ENCODE measurements at places on chromosomes 11 and 22.
A peak's percentile ranks its signal among the peaks of the same experiment; 100 is the strongest.

- DNase-seq, result no peak
These were observed 11.7 kb upstream of the TPCN2 start for GRCh38 chr11:69037074-69037473.

DNA sequence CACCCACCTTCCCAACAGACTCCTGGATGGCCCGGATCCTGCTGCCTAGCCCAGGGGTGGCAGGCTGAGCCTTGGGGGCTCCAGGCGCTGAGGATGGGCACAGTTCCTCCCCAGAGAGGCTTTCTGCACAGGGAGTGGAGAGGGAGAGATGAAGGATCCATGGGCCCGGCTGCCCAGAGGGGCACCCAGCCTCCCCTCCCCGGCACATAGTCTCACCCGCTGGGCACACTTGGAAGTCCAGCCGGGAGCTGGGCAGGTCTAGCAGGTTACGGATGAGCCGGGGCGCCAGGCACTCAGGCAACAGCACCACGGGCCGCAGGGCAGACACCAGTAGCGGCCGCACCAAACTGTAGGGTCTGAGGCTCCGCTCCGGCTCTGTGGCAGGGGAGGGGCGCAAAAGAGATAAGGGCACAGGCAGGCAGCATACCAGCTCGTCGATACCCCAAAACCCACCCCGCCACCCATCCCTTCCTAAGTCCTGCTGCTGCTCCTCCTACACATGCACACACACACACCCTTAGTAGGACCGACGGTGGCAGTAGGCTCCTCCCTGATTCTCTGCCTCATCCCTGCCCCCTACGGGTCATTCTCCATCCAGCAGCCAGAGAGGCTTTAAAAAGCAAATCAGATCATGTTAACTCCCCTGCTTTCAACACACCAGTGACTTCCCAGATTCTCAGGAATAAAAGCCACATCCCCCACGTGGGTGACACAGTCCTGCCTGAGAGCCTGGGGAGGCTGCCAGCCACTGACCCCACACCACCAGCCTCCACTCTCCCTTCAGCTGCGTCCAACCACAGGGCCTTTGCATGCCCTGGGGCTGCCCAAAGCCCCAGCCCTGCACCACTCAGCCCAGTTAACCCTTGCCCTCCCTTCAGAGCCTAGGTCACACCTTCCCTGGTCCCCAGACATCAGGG lies 6.5 kb upstream of the MFNG start:
- DNase-seq, result peak; percentile 35

DNA sequence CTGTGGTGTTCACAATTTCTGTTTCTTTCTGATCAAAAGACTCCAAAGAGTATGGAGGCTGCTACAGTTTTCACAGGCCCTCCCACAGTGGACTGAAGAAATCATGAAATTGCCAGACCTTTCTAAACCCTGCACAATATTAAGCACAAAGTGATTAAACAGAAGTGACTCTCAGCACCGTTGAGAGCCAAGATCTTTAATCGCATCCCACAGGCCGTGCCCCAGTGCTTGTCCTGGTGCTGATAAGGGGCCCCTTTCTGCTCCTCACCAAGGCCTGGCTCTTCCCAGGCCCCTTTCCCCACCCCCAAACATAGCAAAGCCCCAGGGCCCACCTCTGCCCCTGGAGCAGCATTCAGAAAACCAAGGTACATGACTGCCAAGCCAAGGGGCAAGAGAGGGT lies 57.4 kb upstream of the BMAL1 start:
- no peak for DNase-seq

DNA sequence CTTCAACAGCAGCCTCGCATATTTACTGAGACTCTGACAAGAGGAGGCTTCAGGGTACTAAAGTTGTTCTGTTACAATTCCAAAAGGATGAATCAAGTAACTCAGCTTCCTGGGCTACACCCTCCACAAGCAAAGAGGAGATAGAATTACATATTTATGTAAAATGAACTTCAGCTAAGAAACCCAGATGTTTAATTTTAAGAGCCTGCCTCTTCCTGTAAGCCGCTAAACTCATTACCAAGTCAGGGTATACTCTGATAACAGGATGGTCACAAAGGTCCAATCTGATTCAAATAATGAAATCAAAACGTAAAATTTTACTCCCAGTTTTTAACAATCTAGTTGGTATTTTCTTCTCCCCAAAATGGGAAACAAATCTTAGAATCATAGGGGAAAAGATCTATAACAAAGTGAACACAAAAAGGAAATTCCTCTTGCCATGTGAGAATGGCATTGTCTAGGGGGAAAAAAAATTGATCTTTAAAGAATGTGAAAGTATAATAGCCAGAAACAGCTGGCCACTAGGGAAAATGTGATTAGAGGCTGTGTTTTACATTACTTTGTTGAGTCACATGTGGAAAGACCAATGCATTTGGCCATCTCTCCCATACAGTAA lies 30.9 kb downstream of the CHEK2 start:
- DNase-seq, result no peak

DNA sequence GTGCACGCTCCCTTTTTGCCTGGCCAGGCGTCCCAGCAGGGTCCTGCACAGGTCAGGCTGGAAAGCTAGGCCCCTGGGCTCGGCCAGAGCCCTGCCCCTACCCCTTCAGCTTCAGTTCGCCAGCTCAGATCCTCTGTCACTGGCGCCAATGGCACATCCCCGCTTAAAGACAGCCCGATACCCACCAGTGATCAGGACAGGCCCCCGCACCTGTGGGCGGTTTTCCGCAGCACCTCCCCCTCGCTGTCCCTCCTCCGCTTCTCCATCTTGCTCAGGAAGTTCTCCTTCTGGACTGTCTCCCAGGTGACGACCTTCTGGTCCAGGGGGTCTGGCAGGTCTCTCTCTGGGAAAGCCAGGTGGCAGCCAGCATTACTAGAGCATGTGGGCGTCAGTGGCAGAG lies 5.9 kb downstream of the TSSC4 start:
- DNase-seq, result no peak

- DNase-seq, result no peak
These were observed 279.8 kb downstream of the TBC1D22A start for GRCh38 chr22:47042116-47042825.

GRCh38 chr11:131633921-131634715 lies 263.7 kb downstream of the NTM start:
- no peak for DNase-seq

DNA sequence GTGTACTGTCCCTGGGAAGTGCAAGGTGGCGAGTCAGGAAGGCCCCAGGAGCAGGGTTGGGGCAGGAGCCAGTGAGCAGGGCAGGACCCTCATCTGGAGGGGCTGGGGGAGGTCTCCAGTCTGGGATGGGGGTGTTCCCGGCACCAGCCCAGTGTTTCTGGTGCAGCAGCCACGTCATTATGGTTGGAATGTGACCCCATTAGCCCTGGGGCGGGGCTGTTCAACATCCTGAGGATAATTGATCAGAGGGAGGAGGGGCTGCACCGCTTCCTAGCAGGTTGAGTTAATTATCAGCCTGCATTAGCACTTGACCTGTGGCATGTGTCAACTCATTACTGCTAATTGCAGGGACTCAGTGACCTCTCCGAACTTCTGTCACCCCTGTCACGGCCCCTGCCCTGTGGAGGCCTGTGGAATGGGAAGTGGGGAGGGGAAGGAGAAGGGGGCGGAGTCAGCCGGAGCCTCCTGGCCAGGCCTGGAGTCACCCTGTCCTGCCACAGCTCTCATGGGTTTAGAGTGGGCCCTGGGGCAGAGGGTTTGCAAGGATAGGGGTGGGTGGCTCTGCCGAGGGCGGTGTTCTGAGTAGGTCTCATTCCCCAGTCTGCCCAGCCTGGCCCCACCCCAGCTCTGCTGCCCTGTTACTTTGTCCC lies 52.8 kb upstream of the CCDC188 start:
- DNase-seq, result no peak

GRCh38 chr11:113926273-113927197 lies 21.9 kb downstream of the HTR3B start:
- DNase-seq, result no peak

- DNase-seq, result no peak
These were observed 556.3 kb upstream of the ANO5 start for GRCh38 chr11:21636561-21636960.

GRCh38 chr22:29083933-29084591 lies 11.2 kb downstream of the KREMEN1 start:
- no peak for DNase-seq

- no peak for DNase-seq
These were observed 759 bp downstream of the AP2A2 start for GRCh38 chr11:926341-926916.

DNA sequence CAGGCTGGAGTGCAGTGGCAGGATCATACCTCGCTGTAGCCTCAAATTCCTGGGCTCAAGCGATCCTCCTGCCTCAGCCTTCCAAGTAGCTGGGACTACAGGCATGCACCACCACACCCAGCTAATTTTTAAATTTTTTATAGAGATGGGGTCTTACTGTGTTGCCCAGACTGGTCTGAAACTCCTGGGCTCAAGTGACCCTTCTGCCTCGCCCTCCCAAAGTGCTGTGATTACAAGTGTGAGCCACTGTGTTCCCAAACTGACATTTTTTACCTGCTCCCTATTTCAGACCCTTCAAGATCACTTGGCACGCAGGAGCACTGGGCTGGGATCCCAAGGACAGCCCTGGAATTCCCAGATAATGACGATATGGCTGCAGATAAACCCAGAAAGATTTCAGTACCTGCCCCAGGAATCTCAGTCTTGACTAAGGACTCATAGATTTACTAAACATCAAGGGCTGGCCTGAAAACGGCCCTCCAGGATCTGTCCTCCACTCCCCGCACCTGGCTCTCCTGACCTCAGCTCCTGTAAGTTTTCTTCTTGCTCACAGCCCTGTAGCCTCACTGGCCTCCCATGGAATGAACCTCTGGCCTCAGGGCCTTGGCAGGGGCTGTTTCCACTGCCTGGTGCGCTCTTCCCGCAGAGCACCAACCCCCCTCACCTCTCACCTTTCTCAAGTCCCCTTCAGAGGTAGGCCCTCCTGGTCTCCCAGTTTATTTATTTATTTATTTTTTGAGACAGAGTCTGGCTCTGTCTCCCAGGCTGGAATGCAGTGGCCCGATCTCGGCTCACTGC lies 3.6 kb upstream of the CSNK1E start:
- DNase-seq, result no peak

DNA sequence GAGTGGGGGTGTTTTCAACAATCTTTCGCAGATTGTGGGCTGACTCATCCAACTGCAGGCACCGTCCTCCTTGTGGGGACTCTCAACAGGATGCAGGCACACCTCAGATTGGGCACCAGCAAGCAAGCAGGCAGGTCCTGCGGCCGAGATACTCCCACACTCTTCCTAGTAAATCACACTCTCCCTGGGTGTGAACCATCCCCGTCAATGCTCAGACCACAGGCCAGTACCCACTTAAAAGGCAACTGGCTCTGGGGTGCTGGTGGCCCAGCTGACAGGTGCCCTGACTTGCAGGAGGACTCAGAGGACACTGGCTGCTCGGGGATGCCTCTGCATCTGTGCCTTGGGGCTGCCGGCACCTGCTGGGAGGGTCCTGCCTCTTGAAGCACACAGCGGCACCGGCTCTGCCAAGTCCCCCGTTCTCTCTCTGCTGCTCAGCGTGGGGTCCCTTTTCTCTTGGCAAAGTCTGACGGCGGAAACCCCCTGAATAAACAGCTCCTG lies 282.5 kb downstream of the CTTN start:
- DNase-seq, result no peak

- no peak for DNase-seq
These were observed 4.7 kb downstream of the YDJC start for GRCh38 chr22:21624880-21625791.

GRCh38 chr22:38505541-38506117 lies 482 bp downstream of the DDX17 start:
- DNase-seq, result peak; percentile 58

DNA sequence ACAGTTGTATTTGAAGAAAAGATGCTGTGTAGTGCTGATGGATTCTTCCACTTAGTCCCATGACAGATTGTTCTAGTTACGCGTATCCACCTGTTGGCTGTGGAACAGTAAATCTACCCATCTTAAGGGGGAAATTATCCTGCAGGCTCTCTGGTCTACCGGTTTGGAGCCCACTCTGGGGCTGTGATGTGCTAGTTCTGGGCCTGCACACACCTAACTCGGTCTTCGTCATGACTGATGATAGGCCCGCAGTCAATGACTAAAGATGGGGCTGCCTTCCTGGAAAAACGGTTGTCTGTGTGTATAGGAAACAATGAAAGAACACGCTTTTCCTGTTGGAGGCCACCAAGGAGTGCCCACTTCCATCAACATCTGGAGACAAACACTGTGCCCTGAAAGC lies 6.2 kb upstream of the RBM4B start:
- no peak for DNase-seq

GRCh38 chr11:10076458-10077141 lies 217.4 kb downstream of the SBF2 start:
- no peak for DNase-seq

- no peak for DNase-seq
These were observed 19.7 kb downstream of the PARVG start for GRCh38 chr22:44200451-44200850.

- DNase-seq, result no peak
These were observed 446.6 kb downstream of the TBC1D22A start for GRCh38 chr22:47209040-47209514.

GRCh38 chr11:86210898-86211297 lies 33.7 kb upstream of the EED start:
- DNase-seq, result no peak

- no peak for DNase-seq
These were observed 88.9 kb downstream of the KCNQ1 start for GRCh38 chr11:2533587-2534133.

GRCh38 chr11:111312076-111312475 lies 13.7 kb downstream of the POU2AF3 start:
- no peak for DNase-seq

- DNase-seq, result peak; percentile 58
These were observed at the start of gene SHISA8 for GRCh38 chr22:41915035-41915785. Gene SHISA8, minus strand, starts transcription at chr22:41915074. Its CDS starts 407 bp downstream, at chr22:41914667.

DNA sequence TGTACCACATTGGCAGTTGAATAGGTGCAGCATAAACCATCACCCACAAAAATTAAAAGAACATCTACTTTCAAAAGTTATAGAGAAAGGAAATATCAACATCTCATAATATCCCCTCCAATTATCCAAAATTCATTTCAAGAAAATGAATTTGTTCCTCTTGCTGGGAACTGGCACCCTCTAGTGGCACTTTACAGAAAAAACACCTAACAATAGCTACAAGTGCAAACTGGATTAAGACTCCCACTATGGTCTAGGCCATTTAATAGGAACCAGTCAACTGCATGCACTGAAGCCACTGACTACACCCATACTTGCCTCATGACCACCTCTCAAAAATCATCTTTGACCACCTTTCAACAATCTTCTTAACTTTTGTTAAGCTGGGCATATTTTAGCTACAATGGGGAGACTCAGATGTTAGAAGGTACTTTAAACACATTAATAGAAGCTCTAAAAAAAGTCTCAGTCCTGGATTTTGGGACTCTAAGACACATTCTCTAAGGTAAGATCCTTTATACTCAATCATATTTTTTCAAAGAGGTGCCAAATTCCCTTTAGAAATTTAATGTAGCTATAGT lies 17.3 kb downstream of the TRAF6 start:
- DNase-seq, result no peak

- DNase-seq, result no peak
These were observed 28.9 kb upstream of the CARD18 start for GRCh38 chr11:105168457-105168856.

DNA sequence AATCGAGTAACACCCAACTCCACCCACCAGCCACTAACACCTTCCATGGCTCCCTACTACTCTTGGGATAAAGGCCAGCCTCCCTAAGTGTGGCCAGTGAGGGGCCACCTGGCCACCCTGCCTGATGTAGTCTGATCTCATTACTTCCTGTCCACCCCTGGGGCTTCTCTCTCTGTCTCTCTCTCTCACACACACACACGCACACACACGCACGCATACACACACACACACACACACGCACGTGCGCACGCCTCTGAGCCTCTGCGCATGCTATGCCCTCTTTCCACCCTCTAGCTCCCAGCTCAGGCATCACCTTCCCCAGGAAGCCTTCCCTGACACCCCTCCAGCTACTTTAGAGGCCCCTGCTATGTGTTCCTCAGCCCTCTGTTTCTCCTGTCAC lies 3.9 kb downstream of the MFNG start:
- no peak for DNase-seq

Data from stimulated activated CD4-positive, alpha-beta T cell treated with anti-CD3 and anti-CD28 coated beads, Interleukin-1b, Interleukin-23, amount 100 ng/mL, for 4 hours (primary cell).